ENCODE measurements at places on chromosomes 7 and 10.
A peak's percentile ranks its signal among the peaks of the same experiment; 100 is the strongest.

DNA sequence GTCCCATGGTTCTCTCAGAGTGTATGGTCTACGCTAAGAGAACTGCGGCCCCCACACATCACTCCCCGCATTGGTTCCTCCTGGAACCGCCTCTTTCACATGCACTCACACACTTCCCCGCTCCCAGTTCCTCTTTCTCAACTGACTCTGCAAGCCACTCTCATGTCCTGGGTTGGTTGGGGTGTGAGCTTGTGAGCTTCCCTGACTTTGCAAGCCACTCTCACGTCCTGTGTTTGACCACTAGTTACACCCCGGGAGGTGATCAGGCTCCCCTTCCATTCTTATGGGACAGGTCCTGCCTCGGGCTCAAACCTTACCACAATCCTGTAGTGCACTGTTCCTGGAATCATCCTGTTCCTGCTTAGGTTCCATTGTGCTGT, 105.0 kb downstream of the TRIM24 start:
- no peak for DNase-seq

- DNase-seq: no peak
Measured at GRCh38 chr10:71448146-71448545, 51.4 kb downstream of the CDH23 start.

DNA sequence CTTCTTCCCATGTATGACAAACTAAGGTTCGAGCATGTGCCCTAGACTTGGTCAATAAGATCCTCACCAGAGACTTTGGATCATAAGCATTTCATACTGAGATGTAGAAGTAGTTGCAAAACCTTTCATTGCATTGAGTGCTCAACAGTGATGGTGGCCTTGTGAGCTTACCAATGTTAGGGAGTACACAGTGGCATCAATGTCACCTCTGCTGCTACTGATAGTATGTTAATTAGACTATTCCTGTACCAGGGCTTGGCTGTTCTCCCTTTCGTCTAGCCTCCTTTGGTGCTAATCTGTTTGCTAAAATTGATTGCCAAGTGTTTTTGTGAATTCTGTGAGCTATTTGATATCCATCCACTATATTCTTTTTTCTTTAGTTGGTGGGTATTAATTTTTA, 264.5 kb upstream of the SEMA3C start:
- DNase-seq: no peak

DNA sequence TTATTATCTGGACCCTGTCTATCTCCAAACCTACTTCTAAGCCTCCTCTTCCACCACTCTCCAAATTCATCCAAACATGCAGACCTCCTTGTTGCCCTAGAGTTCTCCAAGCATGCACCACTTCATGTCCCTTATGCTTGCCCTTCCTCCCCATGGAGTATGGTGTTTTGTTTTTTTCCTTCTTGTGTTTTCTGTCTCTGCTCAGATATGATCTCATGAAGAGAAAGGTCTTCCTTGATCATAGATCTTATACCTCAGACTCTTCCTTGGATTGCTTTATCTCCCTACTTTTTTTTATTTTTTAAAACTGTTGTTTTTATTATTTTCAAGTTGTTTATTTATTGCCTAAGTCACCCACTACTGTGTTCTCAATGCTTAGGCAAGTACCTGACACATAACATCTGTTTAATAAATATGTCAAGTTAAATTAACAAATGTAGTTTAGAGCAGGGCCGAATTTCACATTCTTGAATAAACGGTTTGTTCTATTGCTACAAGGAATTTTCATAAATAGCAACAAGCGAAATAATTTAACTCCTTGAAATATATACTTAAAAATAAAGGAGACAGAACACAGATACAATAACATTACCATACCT, 84.5 kb downstream of the HGF start:
- DNase-seq: no peak

GRCh38 chr10:25817200-25817599, 116.8 kb upstream of the MYO3A start:
- DNase-seq: no peak

DNA sequence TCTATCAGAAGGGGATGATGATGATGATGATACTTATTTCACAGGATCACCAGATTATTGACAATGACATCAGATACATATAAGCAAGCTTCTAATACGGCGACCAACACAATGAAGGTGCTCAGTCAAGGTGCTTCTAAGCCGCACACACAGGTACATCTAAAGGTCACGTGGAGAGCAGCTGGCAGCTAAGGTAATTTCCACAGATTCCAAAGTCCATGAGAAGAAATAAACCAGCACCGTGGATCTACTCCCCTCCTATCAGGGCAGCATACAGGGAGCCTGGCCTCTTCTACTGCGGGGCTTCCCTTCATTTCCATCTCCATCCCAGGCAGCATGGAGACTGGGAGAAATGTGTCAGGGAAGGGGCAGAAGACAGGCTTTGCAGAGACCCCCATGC, 37.5 kb downstream of the DENND11 start:
- DNase-seq: no peak

GRCh38 chr10:17756557-17757217, 4.7 kb downstream of the TMEM236 start:
- peak; percentile 70 for DNase-seq

DNA sequence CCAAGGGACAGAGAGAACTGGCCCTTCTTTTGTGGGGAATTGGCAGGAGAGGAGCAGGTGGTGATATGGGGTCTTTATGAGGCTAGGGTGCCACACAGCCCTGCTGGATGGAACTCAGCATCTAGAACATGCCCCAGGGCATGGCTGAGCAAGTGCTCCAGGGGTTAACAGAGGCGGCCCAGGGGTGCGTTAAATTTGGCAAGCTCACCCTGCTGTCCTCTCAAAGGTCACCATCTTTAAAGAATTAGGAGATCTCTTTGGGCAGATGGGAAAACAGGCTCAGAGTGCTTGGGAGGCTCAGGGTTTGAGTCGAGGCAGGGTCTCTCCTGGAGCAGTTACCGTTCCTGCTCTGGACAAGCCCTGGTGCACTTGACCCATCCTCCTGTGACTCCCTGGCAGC, 21.4 kb upstream of the UNC5B start:
- DNase-seq: no peak

GRCh38 chr10:61960396-61961120, 59.1 kb downstream of the ARID5B start:
- no peak for DNase-seq

GRCh38 chr7:70735313-70735712, 396.6 kb upstream of the GALNT17 start:
- DNase-seq: no peak

GRCh38 chr10:30846710-30847109, 185.0 kb downstream of the ZNF438 start:
- DNase-seq: no peak
